ENCODE measurements at places on chromosomes 13 and 19.

GRCh38 chr13:98466634-98467236 is 110.2 kb downstream of the STK24 start:
- peak; percentile 32 for DNase-seq

DNA sequence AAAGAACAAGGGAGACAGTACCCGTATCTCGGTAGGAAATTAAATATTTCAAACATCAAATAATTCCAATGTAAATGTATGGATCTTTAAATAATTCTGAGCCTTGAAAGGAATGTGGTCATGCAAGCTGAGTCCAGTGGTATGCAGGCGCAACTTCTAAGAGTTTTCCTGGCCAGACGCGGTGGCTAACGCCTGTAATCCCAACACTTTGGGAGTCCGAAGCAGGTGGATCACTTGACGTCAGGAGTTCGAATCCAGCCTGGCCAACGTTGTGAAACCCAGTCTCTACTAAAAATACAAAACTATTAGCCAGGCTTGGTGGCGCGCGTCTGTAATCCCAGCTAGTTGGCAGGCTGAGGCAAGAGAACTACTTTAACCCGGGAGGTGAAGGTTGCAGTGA is 1.1 kb upstream of the ZNF845 start:
- DNase-seq = no peak

- DNase-seq = no peak
Measured at GRCh38 chr13:24271231-24271600, 38.2 kb upstream of the C1QTNF9 start.

- no peak for DNase-seq
Measured at GRCh38 chr13:92963029-92963428, 263.6 kb upstream of the GPC6 start.

DNA sequence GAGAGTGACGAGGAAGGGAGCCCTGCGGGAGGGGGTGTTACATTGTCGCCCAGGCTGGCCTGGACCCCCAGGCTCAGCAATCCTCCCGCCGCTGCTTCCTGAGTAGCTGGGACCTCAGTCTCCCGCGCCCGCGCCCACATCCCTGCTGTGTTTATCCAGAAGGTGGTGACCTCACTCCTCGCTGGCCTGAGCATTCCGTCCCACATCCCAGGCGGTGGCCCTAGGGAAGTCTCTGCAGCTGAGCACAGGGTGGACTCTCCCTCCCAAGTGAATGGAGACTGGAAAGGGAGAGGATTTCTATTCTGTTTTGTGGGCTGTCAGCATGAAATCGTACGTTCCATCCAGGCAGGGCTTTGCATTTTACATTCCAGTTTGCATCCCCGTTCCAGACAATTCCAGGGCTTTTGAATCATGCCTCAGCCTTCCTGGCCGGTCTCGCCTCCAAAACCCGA is 401 bp upstream of the ZNF765 start:
- DNase-seq = no peak

GRCh38 chr19:12546903-12547302 is 4.4 kb downstream of the ZNF564 start:
- no peak for DNase-seq

DNA sequence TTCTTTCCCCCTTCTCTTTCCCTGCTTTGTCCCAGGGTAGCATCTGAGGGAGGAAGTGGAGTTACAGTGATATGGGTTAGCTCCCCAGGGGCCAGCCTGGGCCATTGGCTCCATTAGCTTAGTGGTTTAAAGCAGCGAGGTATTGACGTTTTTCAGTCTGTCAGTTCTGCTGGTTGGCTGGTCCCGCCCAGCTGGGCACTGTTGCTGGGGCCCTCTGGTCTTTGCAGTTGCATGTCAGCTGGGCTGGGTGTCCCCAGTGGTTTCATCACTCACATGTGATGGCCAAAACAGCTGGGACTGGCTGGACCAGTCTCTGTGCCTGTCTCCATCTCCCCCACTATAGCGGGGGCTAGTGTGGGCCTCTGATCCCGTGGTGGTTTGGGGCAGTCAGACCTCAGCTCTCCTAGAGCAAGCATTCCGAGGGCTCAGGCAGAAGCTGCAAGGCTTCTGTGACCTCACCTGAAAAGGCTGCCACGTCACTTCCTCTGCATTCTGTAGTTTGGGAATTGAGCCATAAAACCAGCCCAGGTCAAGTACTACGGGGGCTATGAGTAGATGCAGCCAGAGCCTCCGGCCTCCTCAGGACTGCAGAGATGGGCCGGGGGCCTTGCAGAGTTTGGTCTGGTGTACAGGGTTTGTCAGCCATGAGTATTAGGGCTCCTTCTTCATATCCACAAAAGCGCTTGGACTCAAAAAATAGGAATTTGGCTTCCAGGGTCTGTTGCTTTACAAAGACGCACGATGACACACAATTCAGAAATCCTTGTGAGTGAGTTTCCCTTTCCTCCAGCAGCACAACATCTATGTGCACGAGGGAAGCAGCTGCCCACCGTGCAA is 30.0 kb downstream of the TSSK6 start:
- no peak for DNase-seq

GRCh38 chr13:112078216-112078615 is 11.3 kb downstream of the SOX1 start:
- DNase-seq = no peak

DNA sequence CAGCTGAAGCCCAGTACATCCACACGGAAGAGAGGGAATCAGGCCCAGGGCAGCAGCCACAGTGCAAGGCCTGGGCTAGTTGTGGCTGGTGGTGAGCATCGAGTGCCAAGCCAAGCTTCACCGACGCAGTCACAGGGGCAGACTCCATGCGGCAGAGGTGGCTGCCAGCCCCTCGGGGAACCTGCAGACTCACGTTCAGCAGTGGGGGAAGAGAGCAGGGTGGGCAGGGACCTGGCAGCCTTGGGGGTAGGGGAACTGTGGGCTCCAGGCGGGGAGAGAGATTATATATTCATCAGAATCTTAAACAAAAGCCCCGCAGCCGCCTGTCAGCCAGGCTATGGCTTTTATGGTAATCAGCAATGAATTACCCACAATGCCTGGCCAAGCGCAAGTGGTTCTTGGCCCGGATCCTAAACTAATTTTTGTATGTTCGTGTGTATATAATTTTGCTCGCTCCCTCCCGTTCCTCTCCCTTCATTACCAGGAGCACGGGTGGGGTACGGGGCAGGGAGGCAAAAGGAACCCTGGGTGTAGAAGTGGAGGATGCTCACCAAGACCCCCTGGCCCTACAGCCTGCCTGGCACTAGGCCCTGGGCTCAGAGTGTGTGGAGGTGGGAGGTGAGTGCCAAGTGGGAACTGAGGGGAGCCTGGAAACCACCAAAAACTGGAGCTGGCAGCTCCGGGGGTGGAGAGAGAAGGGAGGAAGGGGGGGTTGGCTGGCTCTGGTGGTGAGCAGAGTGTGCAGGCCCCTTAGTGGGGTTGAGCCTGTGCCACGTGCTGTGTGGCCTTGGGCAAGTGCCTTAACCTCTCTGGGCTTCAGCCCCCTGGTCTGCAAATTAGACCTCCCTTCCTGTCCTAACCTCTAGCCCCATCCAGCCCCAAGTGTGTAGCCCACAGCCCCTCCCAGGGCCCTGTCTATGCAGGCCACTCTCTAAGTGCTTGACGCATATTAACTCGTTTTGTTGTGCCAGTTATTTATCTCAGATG is 31.9 kb downstream of the PTPRS start:
- no peak for DNase-seq

- DNase-seq = no peak
Measured at GRCh38 chr13:38121267-38121666, 228.4 kb upstream of the UFM1 start.

DNA sequence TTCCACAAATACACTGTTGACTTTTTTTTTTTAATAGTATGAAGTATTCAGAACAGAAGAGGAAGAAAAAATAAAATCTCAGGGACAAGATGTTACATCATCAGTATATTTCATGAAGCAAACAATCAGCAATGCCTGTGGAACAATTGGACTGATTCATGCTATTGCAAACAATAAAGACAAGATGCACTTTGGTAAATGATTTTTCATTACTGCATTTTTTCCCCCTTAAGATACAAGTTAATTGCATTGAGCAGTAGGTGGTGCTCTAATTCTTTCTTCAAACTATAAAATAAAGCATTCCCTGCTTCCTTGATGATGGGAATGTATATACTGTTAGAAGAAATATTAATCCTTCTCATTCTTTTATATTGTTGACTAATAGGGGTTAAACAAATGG is 17.1 kb downstream of the UCHL3 start:
- DNase-seq = no peak

DNA sequence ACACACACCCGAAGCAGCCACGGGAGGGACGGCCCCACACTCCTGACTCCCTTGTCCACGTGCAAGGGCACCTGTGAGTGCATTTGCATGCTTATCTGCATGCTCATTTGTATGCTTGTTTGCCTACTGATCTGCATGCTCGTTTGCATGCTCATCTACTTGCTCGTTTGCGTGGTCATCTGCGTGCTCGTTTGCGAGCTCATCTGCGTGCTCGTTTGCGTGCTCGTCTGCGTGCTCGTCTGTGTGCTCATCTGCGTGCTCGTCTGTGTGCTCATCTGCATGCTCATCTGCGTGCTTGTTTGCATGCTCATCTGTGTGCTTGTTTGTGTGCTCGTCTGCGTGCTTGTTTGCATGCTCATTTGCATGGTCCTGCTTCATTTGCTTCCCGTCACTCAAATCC is 23.8 kb downstream of the SHC2 start:
- no peak for DNase-seq

DNA sequence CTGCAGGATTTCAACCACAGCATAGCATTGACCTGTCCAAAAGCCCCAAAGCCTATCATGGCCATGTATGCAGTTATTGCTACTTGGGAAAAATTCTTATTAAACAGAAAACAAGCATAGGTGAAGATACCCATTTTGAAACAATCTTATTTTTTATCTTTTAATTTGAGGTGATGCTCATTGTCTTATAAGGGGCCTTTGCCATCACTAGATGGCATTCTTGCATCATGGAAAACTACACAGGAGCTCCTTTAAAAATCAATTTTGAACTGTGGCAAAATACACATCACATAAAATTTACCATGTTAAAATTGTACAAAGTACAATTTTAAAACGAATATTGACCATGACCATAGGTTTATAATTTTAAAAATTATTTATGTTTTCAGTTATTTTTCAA is 38.9 kb upstream of the ZNF835 start:
- no peak for DNase-seq

- DNase-seq = no peak
Measured at GRCh38 chr19:3958836-3959765, 11.8 kb downstream of the DAPK3 start.

- DNase-seq = no peak
Measured at GRCh38 chr19:23972161-23972560, 57.5 kb downstream of the ZNF726 start.

Measured in T-helper 2 cell (primary cell).